ENCODE measurements at places on chromosomes 7 and 10.

GRCh38 chr7:28102797-28103196 is 77.8 kb downstream of the JAZF1 start:
- DNase-seq, result no peak

DNA sequence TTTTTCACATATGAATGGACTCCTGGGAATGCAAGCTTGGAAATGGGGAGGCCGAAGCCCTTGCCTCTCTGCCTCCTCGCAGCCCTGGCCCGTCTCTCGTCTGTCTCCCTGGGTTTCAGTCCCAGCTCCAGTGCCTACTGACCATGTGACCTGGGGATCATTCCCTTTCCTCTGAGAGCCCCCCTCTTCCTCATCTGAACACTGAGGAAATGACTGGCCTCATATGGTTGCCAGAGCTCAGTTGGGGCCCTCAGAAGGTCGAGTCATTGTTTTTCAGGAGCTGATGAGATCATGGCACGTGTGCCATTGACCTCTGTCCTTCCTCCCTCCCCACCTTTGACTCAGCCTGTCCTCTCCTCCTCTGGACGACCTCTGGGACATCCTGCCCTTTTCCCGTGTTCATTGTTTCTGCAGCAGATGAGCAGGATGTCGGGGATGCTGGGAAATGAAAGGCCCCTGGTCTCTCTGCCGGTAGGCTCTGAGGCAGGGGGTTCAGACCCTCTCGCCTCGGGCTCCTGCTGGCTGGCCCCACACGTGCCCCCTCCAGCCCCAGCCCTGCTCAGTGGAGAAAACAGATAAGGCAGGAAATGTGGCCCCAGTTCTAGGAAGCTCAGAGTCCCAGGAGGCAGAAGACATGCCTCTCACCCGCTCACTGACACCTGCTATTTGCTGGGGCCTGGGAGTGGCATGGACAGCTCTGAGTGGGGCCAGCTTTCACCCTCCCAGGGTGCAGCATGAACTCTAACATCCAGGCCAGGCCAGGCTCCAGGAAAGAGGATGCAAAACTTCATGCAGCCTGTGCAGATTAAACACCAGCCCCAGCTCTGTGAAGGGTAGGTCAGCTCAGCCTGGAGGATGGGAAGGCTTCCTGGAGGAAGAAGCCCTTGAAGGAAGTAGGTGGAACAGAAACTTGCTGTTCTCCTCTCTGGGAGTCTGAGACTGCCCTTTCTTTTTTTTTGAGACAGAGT is 8.3 kb upstream of the PPP1R35 start:
- DNase-seq, result no peak

- no peak for DNase-seq
Measured at GRCh38 chr10:20443094-20443493, 454.0 kb downstream of the NEBL start.

DNA sequence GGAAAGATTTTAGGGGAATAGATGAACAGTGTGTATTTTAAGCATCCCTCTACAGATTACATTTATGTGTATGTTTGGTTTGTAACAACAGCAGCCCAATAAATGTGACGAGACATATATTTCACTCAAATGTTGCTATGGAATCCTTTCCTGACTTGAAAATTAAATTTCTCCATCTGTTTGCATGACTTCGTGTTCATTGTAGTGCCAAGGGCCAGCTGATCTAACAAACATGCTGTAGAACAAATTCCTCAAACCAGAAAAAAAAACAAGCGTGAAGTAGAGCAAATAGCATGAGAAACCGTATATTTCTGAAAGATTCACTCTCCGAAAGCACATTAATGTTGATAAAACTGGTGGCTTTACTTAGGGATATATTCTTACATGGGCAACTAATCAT is 87.8 kb downstream of the NRCAM start:
- DNase-seq, result no peak

DNA sequence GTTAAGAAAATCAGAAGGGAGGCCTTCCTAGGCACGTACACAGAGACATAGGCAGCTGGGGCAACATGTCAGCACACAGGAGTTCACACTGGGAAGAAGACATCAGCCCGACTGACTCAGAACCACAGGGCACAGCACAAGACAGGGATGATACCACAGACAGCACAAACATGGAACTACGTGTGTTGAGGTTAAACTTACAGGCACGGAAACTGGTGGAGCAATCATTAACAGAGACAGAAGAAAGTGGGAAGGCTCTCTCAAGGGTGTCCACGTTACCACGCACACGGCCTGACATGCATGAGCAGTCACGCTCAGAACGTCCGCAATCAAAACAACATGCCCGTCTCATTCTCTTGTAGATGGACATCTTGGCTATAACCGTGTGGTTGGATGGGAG is 636.4 kb downstream of the KCNMA1 start:
- no peak for DNase-seq

GRCh38 chr7:148503900-148504487 is 86.6 kb upstream of the C7orf33 start:
- no peak for DNase-seq

GRCh38 chr10:30818010-30818660 is 188.6 kb upstream of the LYZL2 start:
- no peak for DNase-seq

DNA sequence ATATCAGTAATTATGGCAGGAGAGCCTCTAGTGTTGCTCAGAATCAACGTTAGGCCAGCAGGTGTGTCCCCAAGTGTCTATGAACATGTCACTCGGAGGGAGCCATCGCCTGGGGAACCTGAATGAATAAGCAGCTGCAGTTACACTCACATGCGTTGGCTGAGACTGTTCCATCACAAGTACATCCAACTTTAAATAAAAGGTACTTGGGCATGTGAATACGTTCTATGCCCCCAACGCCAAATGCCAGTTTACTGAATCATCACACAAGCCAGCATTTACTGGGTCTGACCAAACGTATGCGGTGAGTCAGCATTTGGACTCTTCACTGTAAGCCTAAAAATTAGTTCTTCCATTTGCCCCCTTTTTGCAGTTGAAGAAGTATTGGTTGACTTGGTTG is 207.6 kb upstream of the PLXNA4 start:
- DNase-seq, result no peak

Measured in stimulated activated CD4-positive, alpha-beta T cell treated with anti-CD3 and anti-CD28 coated beads, Interleukin-1b, Interleukin-23, amount 100 ng/mL, for 48 hours (primary cell).